Left lung (tissue), 14 donors: ENCODE measurements at places on chromosomes 3 and 15. TPM values are rescaled to one million over a fixed set of nuclear protein-coding genes. Genes with fewer than 3 reads are reported as not detected.

DNA sequence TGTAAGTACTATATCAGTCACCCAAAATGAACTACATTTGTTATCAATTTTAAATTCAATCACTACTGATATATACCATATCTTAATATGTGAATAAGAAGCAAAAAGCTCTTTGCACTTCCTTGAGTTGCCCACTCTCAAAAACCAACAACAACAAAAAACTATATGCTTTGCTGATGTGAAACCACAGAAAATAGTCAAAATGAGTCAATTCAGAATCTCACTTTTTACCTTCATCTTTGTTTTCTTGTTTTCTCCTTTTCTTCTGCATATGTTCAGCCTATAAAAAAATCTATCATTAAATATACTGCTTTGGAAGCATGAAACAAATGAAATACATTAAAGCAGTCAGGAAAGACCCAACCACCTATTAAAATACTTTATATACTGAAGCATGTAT lies 80.7 kb downstream of the UBR1 start:
- no peaks in the 10 kb centered on the region for H3K27me3 ChIP-seq
- no peak overlapping the region for H3K27ac ChIP-seq
- H3K4me1 ChIP-seq = no peaks in the 10 kb centered on the region
- peaks cover 95% of the 10 kb centered on the region for H3K36me3 ChIP-seq
- H3K4me3 ChIP-seq = no peak overlapping the region

GRCh38 chr3:72398781-72399180 lies 449.5 kb downstream of the SHQ1 start:
- H3K27me3 ChIP-seq = no peaks in the 10 kb centered on the region
- no peak overlapping the region for H3K27ac ChIP-seq
- H3K4me1 ChIP-seq = peaks cover 37% of the 10 kb centered on the region
- H3K4me3 ChIP-seq = no peak overlapping the region

- H3K4me1 ChIP-seq = no peaks in the 10 kb centered on the region
- H3K27ac ChIP-seq = peak overlapping the region; percentile 10
- peaks cover 51% of the 10 kb centered on the region for H3K36me3 ChIP-seq
- no peaks in the 10 kb centered on the region for H3K27me3 ChIP-seq
- no peak overlapping the region for H3K4me3 ChIP-seq
- no peak for DNase-seq
These were observed 102.4 kb downstream of the LRIG1 start for GRCh38 chr3:66398228-66399025.

- no peak overlapping the region for H3K27ac ChIP-seq
- no peaks in the 10 kb centered on the region for H3K4me1 ChIP-seq
- no peak overlapping the region for H3K4me3 ChIP-seq
- H3K36me3 ChIP-seq = no peaks in the 10 kb centered on the region
These were observed 53.4 kb downstream of the CHDH start for GRCh38 chr3:53792866-53793265.

DNA sequence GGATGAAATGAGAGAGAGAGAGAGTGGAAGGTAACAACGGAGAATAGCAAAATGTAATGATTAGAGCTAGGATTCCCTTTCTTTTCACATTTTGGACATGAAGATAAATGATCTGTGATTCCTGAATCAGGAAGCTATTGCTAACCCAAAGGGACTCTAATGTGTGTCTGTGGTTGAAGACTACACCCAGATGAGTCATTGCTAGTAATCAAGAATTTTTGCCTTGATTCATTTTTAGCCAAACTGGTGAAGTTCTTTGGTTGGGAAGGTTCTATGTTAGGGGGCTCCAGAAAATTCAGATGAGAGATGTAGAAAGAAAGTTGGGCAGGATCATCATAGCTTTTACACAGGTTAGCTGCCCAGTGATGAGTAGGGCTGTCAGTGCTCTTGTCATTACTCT lies 116.4 kb downstream of the DUT start:
- no peaks in the 10 kb centered on the region for H3K4me1 ChIP-seq
- H3K36me3 ChIP-seq = peaks cover 39% of the 10 kb centered on the region
- no peak overlapping the region for H3K4me3 ChIP-seq
- no peak for DNase-seq
- no peak overlapping the region for H3K27ac ChIP-seq

- no peak overlapping the region for H3K4me3 ChIP-seq
- no peaks in the 10 kb centered on the region for H3K36me3 ChIP-seq
- H3K27ac ChIP-seq = no peak overlapping the region
- H3K4me1 ChIP-seq = no peaks in the 10 kb centered on the region
These were observed 49.8 kb upstream of the PFN2 start for GRCh38 chr3:150020527-150020926.

DNA sequence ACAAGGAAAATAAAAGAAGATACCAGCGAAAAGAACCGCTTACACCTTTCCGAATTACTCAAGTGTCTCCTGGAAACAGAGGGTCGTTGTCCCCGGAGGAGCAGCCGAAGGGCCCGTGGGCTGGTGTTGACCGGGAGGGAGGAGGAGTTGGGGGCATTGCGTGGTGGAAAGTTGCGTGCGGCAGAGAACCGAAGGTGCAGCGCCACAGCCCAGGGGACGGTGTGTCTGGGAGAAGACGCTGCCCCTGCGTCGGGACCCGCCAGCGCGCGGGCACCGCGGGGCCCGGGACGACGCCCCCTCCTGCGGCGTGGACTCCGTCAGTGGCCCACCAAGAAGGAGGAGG lies 325 bp downstream of the ALCAM start:
- peaks cover 20% of the 10 kb centered on the region for H3K27me3 ChIP-seq
- H3K27ac ChIP-seq = peak overlapping the region; percentile 90
- peak overlapping the region; percentile 64 for H3K4me3 ChIP-seq
- no peaks in the 10 kb centered on the region for H3K36me3 ChIP-seq

XCR1 gene
- 0.07 TPM for polyA plus RNA-seq

GRCh38 chr15:79966634-79967297 lies 4.2 kb downstream of the BCL2A1 start:
- H3K36me3 ChIP-seq = no peaks in the 10 kb centered on the region
- peaks cover 69% of the 10 kb centered on the region for H3K4me1 ChIP-seq
- DNase-seq = no peak
- H3K27ac ChIP-seq = peak overlapping the region; percentile 93
- peak overlapping the region; percentile 41 for H3K4me3 ChIP-seq
